ENCODE measurements at places on chromosomes 2 and 18.

- DNase-seq: no peak
Observed at GRCh38 chr18:8052237-8052701, 485.2 kb downstream of the PTPRM start.

DNA sequence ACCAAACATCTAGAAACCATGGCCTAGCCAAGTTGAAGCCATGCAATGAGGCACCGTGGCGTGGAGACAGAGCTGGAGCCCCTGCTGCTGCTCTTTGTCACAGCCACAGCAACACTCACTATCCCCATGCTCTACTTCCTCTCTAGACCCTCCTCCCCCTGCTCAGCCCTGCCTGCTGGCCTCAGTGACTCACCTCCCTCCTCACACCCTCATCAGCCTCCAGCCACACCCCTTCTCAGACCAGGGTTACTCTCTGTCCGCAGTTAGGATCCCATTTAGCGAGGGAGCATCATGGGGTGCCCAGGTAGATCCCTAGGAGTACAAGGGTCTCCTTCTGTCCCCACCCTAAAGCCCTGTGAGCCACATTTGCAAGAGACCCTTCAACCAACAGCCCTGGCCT lies 25.4 kb upstream of the SOX11 start:
- DNase-seq: no peak

DNA sequence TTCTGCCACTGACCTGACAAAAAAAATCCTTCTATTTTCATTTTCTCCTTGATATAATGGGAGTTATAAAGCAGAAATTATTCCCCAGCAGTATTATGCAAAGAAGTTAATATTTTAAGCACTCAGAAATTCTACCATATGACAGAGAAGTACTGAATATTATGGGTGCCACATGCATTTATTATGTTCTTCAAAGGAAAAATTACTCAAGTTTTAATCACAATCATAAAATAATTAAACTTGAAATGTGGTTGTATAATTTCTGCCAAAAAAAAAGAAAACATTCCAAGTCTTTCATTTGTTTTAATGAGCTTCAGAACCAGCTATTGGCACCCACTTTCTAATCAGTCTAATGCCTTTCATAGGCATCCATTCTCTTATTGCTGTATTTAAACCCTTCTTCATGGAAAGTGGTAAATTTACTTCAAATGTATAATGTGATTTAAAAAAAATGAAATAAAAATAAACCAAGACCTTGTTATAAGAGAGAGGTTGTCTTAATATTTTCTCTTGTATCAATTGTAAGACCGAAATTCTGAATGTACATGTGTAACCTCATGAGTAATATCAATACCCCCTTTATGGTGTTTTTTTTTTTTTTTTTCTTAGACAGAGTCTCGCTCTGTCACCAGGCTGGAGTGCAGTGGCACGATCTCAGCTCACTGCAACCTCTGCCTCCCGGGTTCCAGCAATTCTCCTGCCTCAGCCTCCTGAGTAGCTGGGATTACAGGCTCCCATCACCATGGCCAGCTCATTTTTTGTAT lies 302.3 kb downstream of the IRS1 start:
- no peak for DNase-seq

- DNase-seq: peak; percentile 10
Observed at GRCh38 chr2:127421871-127422558, 3.8 kb downstream of the PROC start.

- DNase-seq: no peak
Observed at GRCh38 chr2:85789271-85789670, 35.5 kb downstream of the ATOH8 start.

DNA sequence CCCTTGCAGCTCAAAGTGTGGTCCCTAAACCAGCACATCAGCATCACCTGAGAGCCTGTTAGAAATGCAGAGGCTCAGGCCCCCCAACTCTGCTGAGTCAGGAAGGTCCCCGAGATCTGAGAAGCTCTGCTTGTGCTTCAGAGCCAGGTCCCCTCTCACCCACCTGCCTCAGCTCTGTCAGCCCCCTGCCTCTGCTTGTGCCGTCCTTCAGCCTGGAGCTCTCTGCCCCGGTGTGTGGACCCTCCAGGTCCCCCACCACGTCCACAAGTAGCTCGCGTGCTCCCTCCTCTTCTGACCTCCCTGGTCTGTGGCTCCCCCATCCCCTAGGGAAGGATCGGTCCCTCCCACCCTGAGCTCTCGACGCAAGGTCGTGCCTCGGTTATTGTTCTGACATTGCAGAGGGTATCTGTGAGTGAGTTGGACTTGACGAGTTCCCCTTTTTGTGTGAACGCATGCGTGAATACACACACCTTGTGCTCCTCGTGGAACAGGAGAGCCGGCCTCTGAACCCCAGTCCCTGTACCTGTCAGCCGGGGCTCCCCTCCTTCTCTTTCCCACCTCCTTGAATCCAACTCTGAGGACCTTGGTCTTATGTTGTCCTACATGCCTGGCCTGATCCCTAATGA lies 75.5 kb upstream of the TAF1B start:
- no peak for DNase-seq

DNA sequence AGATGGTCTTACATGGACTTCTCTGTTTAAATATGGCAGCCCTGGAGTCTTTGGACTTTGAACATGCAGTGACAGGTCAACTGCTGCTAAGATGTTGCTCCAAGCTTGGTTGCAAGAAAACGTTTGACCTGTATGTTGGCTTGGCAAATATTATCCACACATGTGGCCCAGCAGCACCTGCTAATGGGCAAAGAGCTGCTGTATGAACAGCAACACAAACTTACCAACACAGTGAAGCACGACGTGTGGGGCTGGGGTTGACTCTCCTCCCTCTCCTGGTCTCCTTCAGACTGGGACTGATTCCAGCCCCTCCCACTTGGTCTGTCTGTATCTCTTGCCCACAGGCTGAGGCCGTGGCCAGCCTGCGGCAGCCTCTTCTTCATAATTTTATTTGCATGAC lies 3.8 kb downstream of the KCNE4 start:
- DNase-seq: peak; percentile 42

- no peak for DNase-seq
Observed at GRCh38 chr2:192377173-192377572, 182.4 kb upstream of the TMEFF2 start.

- no peak for DNase-seq
Observed at GRCh38 chr2:232456296-232457120, 555 bp downstream of the ALPI start.

- peak; percentile 37 for DNase-seq
Observed at GRCh38 chr2:111698743-111699554, 185.0 kb downstream of the ANAPC1 start.

GRCh38 chr2:237697586-237698357 lies 70.4 kb downstream of the LRRFIP1 start:
- no peak for DNase-seq

DNA sequence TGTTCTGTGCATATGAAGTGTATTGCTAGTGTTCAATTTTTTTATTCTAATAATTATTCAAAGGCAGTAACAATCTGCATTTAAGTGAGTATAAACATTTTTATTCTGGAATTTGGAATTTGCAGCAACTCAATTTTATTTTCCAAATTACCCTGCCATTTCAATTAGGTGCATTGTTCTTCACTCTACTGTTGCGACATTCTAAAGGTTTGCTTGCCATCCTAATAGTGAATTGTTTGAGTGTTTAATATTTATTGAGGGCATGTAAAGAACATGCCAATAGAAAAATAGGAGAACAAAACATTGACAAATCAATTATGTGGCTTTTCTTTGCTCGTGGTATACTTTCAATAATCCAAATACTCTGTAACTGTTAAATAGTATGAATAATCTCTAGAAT lies 18.0 kb downstream of the MEIS1 start:
- no peak for DNase-seq

DNA sequence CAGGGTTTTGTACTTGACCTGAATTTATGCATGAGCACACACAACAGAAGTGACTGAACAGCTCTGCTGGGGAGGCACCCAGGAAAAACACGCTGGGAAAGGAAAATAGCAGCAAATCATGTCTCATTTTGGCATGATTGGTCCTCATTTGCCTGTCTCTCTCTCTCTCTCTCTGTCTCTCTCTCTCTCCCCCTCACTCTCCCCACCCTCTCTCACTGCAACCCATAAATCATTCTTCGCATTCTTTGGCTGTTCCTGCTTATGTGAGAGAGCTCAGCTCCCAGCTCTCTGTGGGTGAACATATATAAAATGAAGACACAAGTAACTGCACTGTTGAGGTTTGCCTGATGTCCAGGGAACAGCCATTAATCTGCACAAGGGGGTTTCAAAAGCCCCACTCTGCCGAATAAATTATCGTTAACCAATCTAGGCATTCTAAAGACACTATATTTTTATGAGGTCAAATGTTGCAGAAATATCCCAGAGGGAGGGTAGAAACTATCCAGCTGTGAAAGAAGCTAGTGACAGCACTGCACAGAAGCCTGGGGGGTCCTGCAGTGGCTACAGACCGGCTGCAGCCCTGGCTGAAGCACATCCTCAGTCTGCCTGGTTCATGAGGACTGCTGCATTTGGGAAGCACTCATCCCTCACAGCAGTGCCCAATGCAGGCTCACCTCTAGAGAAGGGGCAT lies 260.3 kb downstream of the AFF3 start:
- peak; percentile 49 for DNase-seq

- no peak for DNase-seq
Observed at GRCh38 chr2:147636886-147637285, 207.9 kb upstream of the ACVR2A start.

- no peak for DNase-seq
Observed at GRCh38 chr18:13998571-13998970, 83.2 kb upstream of the MC2R start.

- DNase-seq: no peak
Observed at GRCh38 chr2:42267530-42267929, 93.5 kb downstream of the COX7A2L start.

DNA sequence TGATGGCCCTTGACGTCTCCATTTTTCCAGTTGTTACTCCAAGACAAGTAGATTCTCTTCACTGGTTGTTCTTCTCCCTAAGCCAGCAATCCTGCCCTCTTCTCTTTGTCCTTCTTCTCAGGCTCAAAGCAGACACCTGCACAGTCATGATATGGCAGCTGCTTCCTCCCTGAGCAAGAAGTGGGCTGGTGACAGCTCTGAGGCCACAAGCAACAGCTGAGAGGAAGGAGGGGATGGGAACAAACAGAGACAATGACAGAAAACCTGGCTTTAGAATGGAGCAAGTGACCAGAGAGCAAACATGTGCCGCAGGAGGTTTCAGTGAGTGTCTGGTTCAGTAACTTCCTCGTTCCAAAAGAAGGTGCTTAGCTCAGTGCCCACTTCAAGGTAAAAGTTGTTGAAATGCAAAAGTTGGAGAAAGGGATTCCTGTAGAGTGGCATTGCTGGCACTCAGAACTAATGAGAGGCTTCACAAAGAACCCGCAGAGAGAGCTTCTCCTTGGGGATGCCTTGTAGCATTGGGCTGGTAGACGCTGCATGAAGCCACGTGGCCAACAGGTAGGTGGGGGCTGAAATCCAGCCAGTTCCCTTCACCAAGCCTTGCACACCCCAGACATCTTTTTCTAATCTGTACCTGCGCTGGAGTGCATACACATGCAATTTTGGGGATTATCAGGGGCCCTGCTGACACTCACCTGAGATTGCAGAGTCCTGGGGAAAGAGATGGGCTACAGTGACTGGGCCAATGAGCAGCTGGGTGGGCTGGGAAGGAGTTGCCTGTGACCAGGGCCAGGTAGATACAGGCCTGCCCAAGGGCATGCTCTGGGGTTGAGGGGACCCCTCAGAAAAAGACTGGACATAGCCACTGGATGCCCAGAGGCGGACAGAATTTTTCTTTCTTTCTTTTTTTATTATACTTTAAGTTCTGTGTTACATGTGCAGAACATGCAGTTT lies 153.3 kb upstream of the RAB12 start:
- DNase-seq: no peak

DNA sequence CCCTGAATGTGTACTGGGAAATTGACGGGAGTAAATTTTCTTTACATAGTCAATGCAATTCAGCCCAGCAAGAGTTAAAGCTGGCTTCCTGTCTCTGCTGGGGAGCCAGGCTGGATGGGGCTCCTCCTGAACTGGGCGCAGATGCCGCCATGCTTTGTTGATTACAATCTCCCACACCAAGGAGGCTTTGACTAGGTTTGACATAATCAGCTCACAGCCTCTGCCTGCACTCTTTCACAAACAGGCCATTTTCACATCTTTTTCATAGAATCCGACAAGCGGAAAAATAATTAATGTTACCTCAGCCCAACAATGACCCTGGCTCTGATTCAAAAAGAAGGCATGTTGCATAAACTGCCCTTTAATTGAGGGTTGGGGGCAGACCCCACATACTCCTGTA lies 54.3 kb downstream of the FOXI3 start:
- no peak for DNase-seq

- no peak for DNase-seq
Observed at GRCh38 chr18:79640064-79640672, 39.4 kb upstream of the CTDP1 start.

DNA sequence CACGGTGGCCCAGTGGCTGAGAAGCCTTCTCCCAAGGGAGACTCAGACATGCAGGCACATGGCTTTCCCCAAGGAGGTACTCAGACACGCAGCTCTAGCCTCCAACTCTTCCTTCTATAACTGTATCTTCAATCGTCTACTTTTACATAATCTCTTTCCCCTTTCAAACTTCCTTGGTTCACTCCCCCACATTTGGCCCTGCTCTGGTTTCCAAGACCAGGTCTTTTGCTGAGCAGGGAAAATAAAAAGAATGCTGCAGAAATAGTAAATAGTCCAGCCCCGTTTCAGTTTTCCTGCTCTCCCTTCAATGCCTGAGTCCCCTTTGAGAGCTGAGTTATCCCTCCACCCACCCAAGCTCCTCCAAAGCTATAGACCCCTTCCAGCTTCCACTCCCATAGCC lies 635.0 kb downstream of the ARHGAP15 start:
- DNase-seq: no peak

DNA sequence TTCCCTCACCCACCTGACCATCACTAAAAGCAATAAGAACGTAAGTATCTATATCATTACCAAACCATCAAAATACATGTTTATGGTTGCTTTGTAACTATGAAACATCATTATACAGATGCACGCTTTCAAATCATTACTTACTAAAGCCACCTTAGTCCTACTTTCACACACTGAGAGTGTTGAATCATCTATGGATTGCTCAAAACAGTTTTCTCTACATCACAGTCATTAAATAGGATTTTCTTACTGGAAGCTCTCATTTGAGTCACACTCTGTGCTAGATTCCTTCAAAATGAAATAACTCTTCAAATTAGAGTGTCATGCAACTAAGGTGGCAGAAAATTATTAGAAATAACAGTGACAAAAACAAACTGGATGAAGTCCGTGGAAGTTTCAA lies 878.4 kb downstream of the CPS1 start:
- DNase-seq: no peak

DNA sequence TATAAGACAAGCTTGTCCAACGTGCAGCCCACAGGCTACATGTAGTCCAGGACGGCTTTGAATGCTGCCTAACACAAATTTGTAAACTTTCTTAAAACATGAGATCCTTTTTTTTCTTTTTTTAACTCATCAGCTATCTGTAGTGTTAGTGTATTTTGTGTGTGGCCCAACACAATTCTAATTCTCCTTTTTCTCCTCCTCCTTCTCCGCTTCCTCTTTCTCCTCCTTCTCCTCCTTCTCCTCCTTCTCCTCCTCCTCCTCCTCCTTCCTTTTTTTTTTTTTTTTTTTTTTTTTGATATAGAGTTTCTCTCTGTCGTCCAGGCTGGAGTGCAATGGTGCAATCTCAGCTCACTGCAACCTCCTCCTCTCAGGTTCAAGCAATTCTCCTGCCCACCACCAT lies 39.3 kb upstream of the GTF2A1L start:
- no peak for DNase-seq
